Occipital lobe (tissue), 3 donors: ENCODE measurements at places on chromosomes 4 and X.
A peak's percentile ranks its signal among the peaks of the same experiment; 100 is the strongest.

DNA sequence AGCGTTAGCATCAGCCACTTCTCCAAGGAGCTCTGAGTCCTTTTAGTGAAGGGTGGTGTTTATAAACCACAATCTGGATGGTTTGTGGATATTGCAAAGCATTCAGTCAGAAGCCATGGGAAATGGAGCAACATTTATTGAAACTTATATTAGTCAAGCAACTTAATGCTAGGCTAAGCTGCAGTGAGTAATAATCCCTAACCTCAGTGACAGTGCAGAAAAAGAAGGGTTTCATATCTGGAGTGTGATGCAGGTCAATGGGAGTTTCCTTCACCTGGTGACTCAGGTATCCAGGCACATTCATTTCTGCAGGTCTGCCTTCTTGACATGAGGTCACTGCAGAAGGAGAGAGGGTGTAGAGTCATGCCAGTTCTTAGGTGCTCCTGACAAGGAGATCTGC is 10.4 kb upstream of the DRD5 start:
- DNase-seq: no peak

GRCh38 chr4:139028191-139028661 is 12.6 kb downstream of the NOCT start:
- DNase-seq: peak; percentile 41

GRCh38 chrX:123834116-123834515 is 25.7 kb upstream of the XIAP start:
- no peak for DNase-seq

DNA sequence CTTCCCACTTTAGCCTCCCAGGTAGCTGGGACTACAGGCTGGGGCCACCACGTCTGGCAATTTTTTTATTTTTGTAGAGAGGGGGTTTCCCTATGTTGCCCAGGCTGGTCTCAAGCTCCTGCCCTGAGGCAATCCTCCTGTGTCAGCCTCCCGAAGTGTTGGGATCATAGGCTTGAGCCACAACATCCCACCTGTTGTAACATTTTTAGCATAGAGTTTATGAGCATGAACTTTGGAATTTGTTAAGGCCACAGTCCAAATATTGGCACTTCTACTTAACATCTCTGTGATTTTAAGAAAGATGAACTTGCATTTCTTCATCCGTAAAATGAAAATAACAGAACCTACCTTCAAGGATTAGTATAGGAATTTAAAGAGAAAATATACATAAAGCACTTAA is 445.6 kb downstream of the IQCM start:
- DNase-seq: no peak

- DNase-seq: no peak
Observed at GRCh38 chrX:41314204-41314603, 19.8 kb upstream of the DDX3X start.

DNA sequence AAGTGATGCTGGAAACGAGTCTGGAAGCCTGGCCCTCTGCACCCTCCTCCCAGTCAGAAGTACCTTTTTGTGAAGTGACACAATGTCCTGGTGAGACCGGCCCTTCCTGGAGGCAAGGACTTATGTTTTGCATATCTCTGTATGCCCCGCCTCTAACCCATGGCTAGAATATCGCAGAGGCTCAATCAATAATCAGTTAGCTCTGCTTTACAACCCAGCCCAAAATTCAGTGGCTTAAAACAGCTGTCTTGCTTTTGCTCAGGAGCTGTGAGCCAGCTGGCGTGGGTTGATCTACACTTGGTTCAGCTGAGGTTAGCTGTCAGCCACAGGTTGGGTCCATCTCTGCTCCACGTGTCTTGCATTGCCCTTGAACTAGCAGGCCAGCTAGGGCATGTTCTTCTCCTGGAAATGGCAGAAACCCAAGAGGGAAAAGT is 98.8 kb upstream of the METTL14 start:
- DNase-seq: no peak

- no peak for DNase-seq
Observed at GRCh38 chr4:74258963-74259362, 49.3 kb upstream of the EPGN start.

DNA sequence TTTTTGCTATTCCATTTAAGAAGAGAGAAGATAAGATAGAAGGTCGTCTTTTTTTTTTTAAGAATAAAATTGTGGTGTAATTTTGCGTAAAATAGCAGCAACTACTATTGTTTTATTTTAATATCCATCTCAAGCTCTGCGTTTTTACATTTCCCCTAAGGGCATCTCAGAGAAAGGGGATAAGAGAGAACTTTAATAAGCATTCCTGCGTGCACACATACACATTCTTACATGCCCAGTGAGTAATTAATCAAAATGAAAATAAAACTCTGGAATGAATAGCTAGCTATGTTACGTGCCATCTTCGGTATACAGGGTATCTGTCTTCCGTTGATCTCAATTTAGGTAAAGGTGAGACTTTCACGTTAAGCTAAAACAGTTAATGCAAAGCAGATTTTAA is 200.3 kb upstream of the TENM3 start:
- DNase-seq: no peak

GRCh38 chr4:32140636-32141035 is 1420.5 kb downstream of the PCDH7 start:
- DNase-seq: no peak
